Smooth muscle cell of the umbilical artery (primary cell): ENCODE measurements at places on chromosomes 12 and 14. TPM values are rescaled to one million over a fixed set of nuclear protein-coding genes. Genes with fewer than 3 reads are reported as not detected.

Gene ISM2
- total RNA-seq: 0.14 and 0.89 TPM in 2 replicates

Gene NXPH4
- total RNA-seq: 12.5 and 13.9 TPM in 2 replicates

Gene C3AR1
- 0.51 and 1.5 TPM in 2 replicates for total RNA-seq

Gene SLC6A15
- total RNA-seq: 5.6 and 16.0 TPM in 2 replicates

Gene MIP
- not detected in 2 replicates for total RNA-seq

Gene LMO3
- total RNA-seq: 0.14 and 2.1 TPM in 2 replicates

Gene AQP6
- total RNA-seq: not detected in 2 replicates

Gene IKBIP
- 120 and 128 TPM in 2 replicates for total RNA-seq

Gene EXOC3L4
- 0.59 TPM in 1 of 2 replicates, not detected in the other for total RNA-seq

Gene KLHDC1
- 2.0 and 3.6 TPM in 2 replicates for total RNA-seq

Gene PMCH
- total RNA-seq: not detected in 2 replicates

Gene NEUROD4
- not detected in 2 replicates for total RNA-seq

Gene COA8
- total RNA-seq: 15.1 and 19.6 TPM in 2 replicates

Gene HOXC12
- total RNA-seq: not detected in 2 replicates

Gene TOMM20L
- total RNA-seq: not detected in 2 replicates

Gene PRH2
- total RNA-seq: 0.28 TPM in 1 of 2 replicates, not detected in the other

Gene OASL
- total RNA-seq: 0.18 and 0.30 TPM in 2 replicates

Gene KLRC2
- total RNA-seq: not detected in 2 replicates

Gene PIANP
- 0.23 and 0.30 TPM in 2 replicates for total RNA-seq

Gene R3HDM2
- 14.0 and 23.2 TPM in 2 replicates for total RNA-seq

Gene PTHLH
- total RNA-seq: 3.2 and 13.4 TPM in 2 replicates

Gene IRAK3
- total RNA-seq: 3.6 and 11.6 TPM in 2 replicates

Gene NGDN
- total RNA-seq: 34.2 and 41.0 TPM in 2 replicates

Gene ARPC3
- 271 and 280 TPM in 2 replicates for total RNA-seq

Gene IAPP
- not detected in 2 replicates for total RNA-seq

Gene ARL1
- 179 and 282 TPM in 2 replicates for total RNA-seq

Gene RGS6
- not detected in 2 replicates for total RNA-seq

Gene PMEL
- 1.1 TPM in 1 of 2 replicates, not detected in the other for total RNA-seq

Gene BTBD7
- total RNA-seq: 23.8 and 26.4 TPM in 2 replicates

Gene DAO
- total RNA-seq: not detected in 2 replicates

Gene GARIN6
- not detected in 2 replicates for total RNA-seq

Gene TAS2R30
- total RNA-seq: 5.0 and 8.9 TPM in 2 replicates

Gene CCDC184
- 0.89 and 1.6 TPM in 2 replicates for total RNA-seq

Gene RSRC2
- 45.2 and 49.6 TPM in 2 replicates for total RNA-seq

Gene KRT86
- 0.09 TPM in 1 of 2 replicates, not detected in the other for total RNA-seq

Gene TRIP11
- total RNA-seq: 43.1 and 67.0 TPM in 2 replicates

Gene ZC2HC1C
- total RNA-seq: 0.60 and 0.89 TPM in 2 replicates

Gene NRIP2
- not detected in 2 replicates for total RNA-seq

Gene SCN8A
- 38.6 and 47.1 TPM in 2 replicates for total RNA-seq

Gene RNASE11
- not detected in 2 replicates for total RNA-seq

Gene HELB
- total RNA-seq: 4.5 and 4.8 TPM in 2 replicates

Gene SPTSSA
- 9.8 and 14.1 TPM in 2 replicates for total RNA-seq

Gene P2RX2
- not detected in 2 replicates for total RNA-seq

Gene MANSC1
- 0.65 and 0.89 TPM in 2 replicates for total RNA-seq

Gene YEATS4
- 11.3 and 11.5 TPM in 2 replicates for total RNA-seq

Gene IL26
- not detected in 2 replicates for total RNA-seq

Gene PLCZ1
- total RNA-seq: 0.18 TPM in 1 of 2 replicates, not detected in the other

Gene TSPAN11
- under 0.01 and 0.69 TPM in 2 replicates for total RNA-seq

Gene POTEM
- total RNA-seq: not detected in 2 replicates

Gene RITA1
- total RNA-seq: 13.7 and 18.5 TPM in 2 replicates

Gene NUP37
- 45.7 and 72.2 TPM in 2 replicates for total RNA-seq

Gene TAC3
- not detected in 2 replicates for total RNA-seq

Gene ZNF740
- 11.6 and 14.8 TPM in 2 replicates for total RNA-seq

Gene CISTR
- not detected in 2 replicates for total RNA-seq

Gene WSCD2
- total RNA-seq: not detected in 2 replicates

Gene PARP2
- 7.4 and 11.0 TPM in 2 replicates for total RNA-seq

Gene CYP46A1
- 0.09 and 0.30 TPM in 2 replicates for total RNA-seq

Gene DPF3
- total RNA-seq: 2.1 and 5.2 TPM in 2 replicates

Gene ZCCHC8
- total RNA-seq: 11.9 and 15.8 TPM in 2 replicates
